ENCODE measurements at places on chromosomes 3 and 15.

GRCh38 chr3:159877924-159878323 lies 110.7 kb upstream of the IL12A start:
- H3K4me3 ChIP-seq, result no peak overlapping the region
- H3K4me1 ChIP-seq, result peaks cover 11% of the 10 kb centered on the region
- no peaks in the 10 kb centered on the region for H3K36me3 ChIP-seq
- H3K27ac ChIP-seq, result peak overlapping the region; percentile 27
- no peak for ATAC-seq

DNA sequence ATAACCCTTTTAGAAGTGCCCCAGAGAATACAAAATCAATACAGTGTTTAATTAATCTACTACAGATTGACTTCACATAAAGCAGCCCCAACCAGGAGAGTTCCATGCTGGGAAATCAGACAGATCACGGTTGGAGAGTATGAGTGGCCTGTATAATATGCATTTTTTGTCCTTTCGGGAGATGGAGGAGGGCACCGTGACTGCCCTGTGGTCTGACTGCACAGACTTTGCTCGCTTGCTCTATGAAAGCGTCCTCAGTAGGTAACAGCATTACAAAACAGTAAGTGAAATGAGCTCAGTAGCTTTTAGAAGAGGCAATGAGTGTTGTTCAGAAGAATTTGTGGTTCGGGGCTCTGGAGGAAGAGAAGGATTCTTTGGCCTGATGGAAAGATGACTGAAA lies 34.2 kb upstream of the SKIL start:
- H3K36me3 ChIP-seq, result no peaks in the 10 kb centered on the region
- no peak for ATAC-seq
- H3K4me3 ChIP-seq, result no peak overlapping the region
- no peaks in the 10 kb centered on the region for H3K27me3 ChIP-seq

GRCh38 chr15:36263666-36264065 lies 315.8 kb upstream of the CDIN1 start:
- no peaks in the 10 kb centered on the region for H3K4me1 ChIP-seq
- no peaks in the 10 kb centered on the region for H3K36me3 ChIP-seq
- H3K27ac ChIP-seq, result no peak overlapping the region
- ATAC-seq, result no peak

- no peak overlapping the region for H3K27ac ChIP-seq
- no peaks in the 10 kb centered on the region for H3K36me3 ChIP-seq
- H3K4me3 ChIP-seq, result no peak overlapping the region
- no peak for ATAC-seq
Measured at GRCh38 chr3:47377186-47377585, 3.6 kb upstream of the PTPN23 start.

- no peaks in the 10 kb centered on the region for H3K27me3 ChIP-seq
- H3K27ac ChIP-seq, result no peak overlapping the region
- H3K4me3 ChIP-seq, result no peak overlapping the region
- no peaks in the 10 kb centered on the region for H3K4me1 ChIP-seq
- H3K36me3 ChIP-seq, result no peaks in the 10 kb centered on the region
Measured at GRCh38 chr3:134693804-134694203, 43.0 kb upstream of the KY start.
